Ovary (tissue), 10 donors: ENCODE measurements at places on chromosomes 13 and 19.

GRCh38 chr19:15635016-15635805 lies 5.5 kb upstream of the CYP4F3 start:
- DNase-seq, result no peak

DNA sequence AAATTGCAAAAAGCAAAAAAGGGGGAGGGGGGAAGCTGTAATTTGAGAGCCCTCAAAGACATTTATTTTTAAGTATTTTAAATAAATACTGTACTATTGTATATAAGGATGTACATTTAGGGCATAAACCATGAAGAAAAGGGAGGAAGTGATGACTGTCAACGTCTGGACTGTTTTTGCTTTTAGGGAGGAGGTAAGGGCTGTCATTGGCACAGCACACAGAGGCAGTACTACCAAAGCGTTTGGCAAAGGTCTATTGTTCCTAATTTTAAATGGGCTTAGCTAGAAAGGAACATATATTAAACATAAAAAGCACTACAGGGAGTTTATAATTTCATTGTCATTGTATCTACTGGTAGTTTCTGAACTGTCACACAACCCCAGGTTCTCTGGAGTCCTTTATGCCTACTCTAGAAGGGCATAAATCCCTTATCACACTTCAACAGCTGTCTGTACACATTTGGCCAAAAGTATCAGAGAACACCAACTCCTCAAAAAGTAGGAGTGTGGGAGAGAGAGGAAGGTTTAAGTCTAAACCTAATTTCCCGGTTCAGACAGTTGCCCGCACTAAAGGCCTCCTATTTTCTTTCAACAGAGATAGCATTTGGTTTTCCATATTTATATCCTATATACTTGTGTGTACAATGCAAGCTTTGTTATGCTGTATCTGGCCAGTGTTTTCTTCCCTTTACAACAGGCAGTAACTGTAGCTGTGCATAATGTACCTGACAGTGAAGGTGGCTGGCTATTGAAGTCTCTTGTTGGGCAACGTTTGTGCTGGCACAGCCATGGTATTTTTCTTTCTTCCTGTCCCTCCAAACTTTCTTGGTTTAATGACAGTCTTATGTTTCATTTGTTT lies 406.2 kb downstream of the KLF5 start:
- DNase-seq, result no peak

DNA sequence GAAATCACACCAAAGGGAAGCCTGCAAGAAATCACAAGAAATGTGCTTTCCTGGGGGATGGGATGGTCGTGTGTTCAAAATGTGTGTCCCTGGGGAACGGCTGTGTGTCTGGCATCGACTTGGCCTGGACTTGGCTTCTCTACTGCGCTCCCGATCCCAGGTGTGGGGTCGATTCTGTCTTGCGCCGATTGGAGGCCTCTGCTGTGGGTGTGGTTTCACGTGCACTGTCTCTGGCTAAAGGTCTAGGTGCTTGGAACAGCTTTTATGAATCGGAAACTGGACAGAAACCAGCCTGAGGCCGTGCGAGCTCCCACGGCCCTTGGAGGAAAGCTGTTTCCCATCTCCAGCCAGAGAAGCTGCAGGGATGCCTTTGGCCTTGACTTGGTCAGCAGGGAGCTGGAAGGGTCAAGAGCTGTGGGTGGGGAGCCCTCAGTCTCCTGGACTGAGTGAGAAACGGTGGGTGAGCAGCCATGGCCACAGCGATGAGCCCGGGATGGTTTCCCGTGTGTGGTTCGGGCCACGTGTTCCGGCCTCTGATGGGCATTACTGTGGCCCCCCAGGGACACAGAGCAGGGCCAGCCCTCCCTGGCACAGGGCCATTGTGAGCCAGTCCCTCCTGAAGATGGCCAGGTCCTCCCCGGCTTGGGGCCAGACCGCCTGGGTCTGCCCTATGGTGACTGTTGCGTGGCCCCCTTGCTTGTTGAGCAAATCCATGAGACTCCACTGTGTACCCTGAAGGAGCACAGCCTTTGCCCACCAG lies 29.7 kb downstream of the MCF2L start:
- peak; percentile 75 for DNase-seq

GRCh38 chr19:17468302-17469091 lies 1.8 kb upstream of the SLC27A1 start:
- peak; percentile 84 for DNase-seq

DNA sequence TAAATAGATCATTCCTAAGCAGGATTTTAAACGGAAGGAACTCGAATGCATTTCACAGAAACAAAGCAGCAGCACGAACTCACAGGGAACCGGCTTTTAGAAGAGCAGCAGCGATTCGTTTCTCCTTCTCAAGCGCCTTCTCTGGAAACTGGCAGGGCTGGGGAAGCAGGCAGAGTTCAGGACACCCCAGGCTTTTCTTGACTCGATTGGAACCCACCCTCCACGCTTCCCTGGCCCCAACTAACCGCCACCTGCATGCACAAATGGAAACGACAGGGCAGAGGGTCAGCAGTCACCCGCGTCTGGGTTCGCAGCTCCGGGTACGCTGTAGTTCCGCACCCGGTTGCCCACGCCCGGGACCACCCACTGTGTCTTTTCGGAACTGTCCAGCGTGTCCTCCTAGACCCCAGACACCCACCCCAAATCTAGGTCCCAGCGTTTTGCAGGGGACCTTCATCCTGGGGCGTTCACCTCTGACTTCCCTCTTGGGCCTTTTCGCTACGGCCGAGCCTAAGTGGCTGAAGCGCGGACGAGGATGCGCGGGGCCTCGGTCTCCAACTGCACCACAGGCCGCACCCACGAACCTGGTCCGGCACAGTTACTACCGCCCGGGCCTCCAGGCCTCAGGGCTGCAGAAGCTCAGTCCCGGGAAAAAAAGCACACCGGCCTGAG lies 500 bp downstream of the ZFP30 start:
- DNase-seq, result peak; percentile 47

DNA sequence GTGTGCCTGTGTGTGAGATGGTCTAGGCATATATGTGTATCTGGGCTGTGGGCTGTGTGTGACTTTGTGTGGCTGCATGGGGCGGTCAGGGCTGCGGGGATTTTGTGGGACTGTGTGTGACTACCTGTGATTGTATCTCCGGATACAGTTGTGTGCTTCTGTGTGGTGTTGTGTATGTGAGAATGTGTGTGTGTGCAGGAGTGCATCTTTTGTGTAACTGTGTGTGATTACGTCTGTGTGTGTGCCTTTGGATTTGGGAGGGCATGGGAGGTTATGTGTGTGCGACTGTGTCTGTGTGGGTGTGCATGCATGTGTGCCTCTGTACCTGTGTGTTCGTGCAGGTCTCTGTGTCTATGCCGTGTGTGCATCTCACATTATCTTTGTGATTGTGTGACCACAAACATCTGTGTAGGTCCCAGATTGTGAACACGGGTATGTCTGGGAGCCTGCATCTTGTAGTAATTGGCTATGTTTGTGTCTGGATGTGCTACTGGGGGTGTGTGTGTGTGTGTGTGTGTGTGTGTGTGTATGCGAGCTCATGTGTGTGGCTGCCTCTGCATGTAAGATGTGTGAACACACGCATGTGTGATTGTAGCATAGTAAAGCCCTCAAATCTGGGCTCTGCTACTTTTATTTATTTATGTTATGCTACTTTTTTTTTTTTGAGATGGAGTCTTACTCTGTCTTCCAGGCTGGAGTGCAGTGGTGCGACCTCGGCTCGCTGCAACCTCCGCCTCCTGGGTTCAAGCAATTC lies 7.6 kb downstream of the EHD2 start:
- no peak for DNase-seq

DNA sequence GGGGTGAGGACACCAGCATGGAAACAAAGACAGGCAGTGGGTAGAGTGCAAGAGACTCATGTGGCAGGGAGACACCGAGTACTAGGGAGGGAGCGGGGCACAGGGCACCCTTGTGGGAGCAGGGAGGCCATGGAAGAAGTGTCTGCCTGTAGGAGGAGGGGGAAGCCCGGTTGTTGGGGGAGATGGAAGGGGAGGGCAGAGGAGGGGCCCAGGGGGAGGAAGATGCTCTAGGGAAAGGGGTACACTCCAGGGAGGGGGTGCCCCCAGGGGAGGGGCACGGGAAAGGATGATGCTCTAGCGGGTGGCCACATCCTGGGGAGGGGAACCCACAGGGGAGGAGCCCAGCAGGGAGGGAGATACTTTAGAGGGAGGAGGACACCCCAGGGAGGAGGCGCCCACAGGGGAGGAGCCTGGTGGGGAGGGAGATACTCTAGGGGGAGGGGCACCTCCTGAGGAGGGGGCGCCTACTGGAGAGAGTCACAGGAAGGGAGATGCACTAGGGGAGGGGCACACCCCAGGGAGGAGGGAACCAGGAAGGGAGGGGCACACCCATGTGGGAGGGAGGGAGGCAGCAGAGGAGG lies 24.9 kb downstream of the CPAMD8 start:
- no peak for DNase-seq

- no peak for DNase-seq
These were observed 1.4 kb downstream of the PLPP2 start for GRCh38 chr19:289651-290371.
